ENCODE measurements at places on chromosomes 1 and 21. TPM values are rescaled to one million over a fixed set of nuclear protein-coding genes. Genes with fewer than 3 reads are reported as not detected.

AMY2A gene
- total RNA-seq = not detected

LRRC3 gene
- under 0.01 TPM for total RNA-seq

AIRE gene
- total RNA-seq = not detected

ARHGAP29 gene
- 45.3 TPM for total RNA-seq

BMP8A gene
- total RNA-seq = not detected

LCE2C gene
- not detected for total RNA-seq

IL6R gene
- total RNA-seq = 6.1 TPM

GJB4 gene
- not detected for total RNA-seq

LCE2A gene
- not detected for total RNA-seq

CDK11B gene
- 8.2 TPM for total RNA-seq

PADI3 gene
- not detected for total RNA-seq

CR1L gene
- total RNA-seq = not detected

NFASC gene
- 0.28 TPM for total RNA-seq

PPP1R15B gene
- 14.9 TPM for total RNA-seq

FGR gene
- total RNA-seq = not detected

LAMC2 gene
- 2.3 TPM for total RNA-seq

SEMA6C gene
- total RNA-seq = 0.56 TPM

CHI3L2 gene
- 0.18 TPM for total RNA-seq

AGPAT3 gene
- total RNA-seq = 24.2 TPM

GSTM1 gene
- total RNA-seq = not detected

GJA4 gene
- not detected for total RNA-seq

IL20 gene
- total RNA-seq = not detected

LMO4 gene
- total RNA-seq = 85.8 TPM

ATP1A2 gene
- total RNA-seq = under 0.01 TPM

IGSF9 gene
- not detected for total RNA-seq

TBX19 gene
- 0.28 TPM for total RNA-seq

ZSWIM5 gene
- under 0.01 TPM for total RNA-seq

BMP8B gene
- not detected for total RNA-seq

CCDC185 gene
- total RNA-seq = not detected

ITLN2 gene
- not detected for total RNA-seq

SPRR2B gene
- not detected for total RNA-seq

CDA gene
- 0.90 TPM for total RNA-seq

FALEC gene
- not detected for total RNA-seq

CD101 gene
- total RNA-seq = not detected

LCE1C gene
- not detected for total RNA-seq

AADACL4 gene
- total RNA-seq = not detected

RO60 gene
- 161 TPM for total RNA-seq

KLHDC7A gene
- total RNA-seq = not detected

FAM167B gene
- 0.18 TPM for total RNA-seq

ZNF593OS gene
- not detected for total RNA-seq

OR14K1 gene
- total RNA-seq = not detected

SLC44A3 gene
- 0.54 TPM for total RNA-seq

MROH7 gene
- not detected for total RNA-seq

ARID4B gene
- total RNA-seq = 23.9 TPM

CD1B gene
- total RNA-seq = not detected

LCE1F gene
- not detected for total RNA-seq

VWA5B1 gene
- total RNA-seq = not detected

OR2T33 gene
- not detected for total RNA-seq

HOOK1 gene
- total RNA-seq = not detected

SMCP gene
- not detected for total RNA-seq

All from IMR-90 (cell line).